Globus pallidus (tissue), 1 donor: ENCODE measurements at places on chromosomes 3 and 15.
A peak's percentile ranks its signal among the peaks of the same experiment; 100 is the strongest.

DNA sequence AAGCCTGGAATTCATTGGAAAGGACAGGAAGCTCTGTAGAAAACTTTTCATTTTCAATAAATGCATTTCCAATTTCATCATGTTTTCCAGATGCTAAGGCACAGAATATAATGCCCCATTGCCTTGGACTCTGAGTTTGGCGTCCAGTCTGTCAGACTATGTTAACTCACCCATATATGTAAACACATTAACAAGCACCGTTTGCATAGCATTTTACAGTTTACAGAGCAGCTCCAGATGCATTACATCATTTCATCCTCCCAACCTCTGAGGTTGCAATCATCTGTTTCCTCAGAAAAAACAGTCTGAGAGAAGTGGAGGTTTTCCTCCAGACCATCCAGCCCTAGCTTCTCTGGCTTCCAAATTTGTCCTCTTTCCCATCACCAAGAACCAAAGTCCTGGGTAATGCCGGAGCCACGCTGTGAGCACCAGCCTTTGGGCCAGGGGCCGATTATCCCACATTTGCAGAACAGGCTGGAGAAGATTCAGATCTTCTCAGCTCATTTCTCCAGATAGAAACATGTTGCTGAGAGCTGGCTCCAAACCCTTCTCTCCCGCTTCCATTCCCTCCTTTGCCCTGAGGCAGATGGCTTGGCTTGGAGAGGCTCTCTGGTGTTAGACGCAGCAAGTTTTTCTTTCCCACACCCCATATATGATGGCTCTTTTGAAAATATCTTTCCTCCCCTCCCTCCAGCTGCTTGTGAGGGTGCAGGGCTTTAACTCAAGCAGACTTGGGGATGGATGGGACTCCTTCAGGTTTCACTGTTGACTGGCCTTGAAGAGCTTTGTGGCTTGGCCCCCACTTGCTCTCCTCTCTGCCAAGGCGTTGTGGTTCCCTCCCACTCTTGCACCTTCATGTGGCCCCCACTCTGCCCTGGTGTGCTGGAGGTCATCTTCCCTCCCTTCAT, 26.0 kb downstream of the CYP19A1 start:
- DNase-seq = no peak

DNA sequence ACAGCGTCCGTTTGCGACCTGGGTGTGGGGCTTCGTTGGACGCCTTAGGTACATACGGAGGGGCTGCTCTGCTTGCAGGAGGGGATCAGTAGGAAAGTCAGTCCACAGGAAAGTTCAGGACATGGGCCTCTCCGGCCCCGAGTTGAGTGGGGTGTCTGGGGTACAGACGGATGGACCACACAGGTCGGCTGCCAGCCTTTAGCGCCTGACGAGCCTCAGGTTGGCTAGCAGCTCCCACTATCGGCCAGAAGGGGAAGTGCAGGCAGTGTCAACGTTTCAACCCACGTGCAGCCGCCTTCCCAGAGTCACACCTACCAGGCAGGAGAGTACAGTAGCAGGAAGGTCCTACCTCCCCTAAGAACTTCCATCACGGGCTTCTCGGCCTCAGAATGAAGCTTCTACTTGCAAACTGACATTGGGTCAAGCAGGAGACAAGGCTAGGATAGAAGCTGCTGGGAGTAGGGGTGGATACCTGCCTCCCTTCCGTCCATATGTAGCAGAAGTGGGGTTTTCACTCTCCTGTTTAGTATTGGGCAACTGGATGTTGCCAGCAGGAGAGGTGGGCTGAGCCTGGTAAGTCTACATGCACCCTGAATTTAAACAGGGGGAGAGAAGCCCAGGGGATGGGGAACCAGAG, 1.8 kb upstream of the SCN5A start:
- DNase-seq = peak; percentile 42

DNA sequence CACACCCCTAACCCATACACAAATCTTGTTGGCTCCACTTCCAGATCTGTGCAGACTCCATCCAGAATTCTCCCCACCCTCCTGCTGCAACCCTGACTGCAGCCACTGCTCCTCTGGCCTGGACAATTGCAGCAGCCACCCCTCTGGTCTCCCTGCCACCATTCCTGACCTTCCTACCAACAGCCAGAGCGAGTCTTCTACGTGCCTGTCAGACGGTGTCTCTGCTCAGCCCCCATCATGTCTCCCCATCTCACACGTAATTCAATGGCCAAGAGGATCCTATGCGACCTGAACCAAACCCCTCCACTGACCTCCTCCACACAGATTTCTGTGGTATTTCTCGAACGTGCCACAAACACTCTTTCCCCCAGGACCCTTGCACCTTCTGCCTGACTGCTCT, 103.3 kb downstream of the TPRA1 start:
- DNase-seq = no peak

- no peak for DNase-seq
Observed at GRCh38 chr15:59741274-59741906, 52.3 kb upstream of the BNIP2 start.

GRCh38 chr3:73538486-73538885, 86.3 kb downstream of the PDZRN3 start:
- DNase-seq = no peak

DNA sequence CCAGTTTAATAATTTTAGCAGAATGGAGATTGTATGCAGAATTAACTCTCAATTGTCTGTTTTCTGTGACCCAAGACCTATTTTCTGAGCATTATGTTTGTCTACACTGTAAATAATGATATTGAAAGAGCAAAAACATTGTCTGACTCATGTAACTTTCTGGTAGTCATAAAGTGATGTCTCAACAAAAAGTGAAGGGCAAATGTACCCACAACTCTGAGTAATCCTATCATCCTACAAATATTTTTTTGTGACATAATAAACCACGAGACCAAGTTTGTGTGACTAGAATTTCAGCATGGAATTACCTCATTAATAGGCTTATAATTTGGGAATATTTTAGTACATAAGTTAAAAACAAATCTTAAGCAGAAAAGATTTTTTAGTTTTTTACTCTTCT, 15.4 kb upstream of the ABHD10 start:
- DNase-seq = no peak

GRCh38 chr3:141853629-141854168, 22.7 kb upstream of the ATP1B3 start:
- DNase-seq = no peak
